ENCODE measurements at places on chromosomes 2 and 18.

DNA sequence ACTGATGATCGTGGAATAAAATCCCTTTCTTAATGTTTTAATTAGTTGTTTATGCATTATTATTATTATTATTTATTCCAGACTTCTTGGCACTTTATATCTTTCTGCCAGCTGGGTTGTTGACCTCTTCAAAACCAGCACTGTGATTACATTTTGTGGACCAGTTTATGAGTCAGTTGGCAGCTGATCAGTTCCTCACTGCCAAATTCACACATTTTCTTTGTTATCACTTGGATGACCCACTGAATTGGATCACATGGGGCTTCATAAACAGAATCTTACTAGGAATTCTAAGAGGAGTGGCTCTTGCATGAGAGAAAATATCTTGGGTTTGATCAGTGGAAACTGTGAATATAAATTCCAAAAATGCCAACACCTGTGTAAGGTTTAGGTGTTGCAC, 321.8 kb upstream of the SPRED2 start:
- no peak for DNase-seq

GRCh38 chr2:447902-448665, 160.2 kb upstream of the ALKAL2 start:
- no peak for DNase-seq

DNA sequence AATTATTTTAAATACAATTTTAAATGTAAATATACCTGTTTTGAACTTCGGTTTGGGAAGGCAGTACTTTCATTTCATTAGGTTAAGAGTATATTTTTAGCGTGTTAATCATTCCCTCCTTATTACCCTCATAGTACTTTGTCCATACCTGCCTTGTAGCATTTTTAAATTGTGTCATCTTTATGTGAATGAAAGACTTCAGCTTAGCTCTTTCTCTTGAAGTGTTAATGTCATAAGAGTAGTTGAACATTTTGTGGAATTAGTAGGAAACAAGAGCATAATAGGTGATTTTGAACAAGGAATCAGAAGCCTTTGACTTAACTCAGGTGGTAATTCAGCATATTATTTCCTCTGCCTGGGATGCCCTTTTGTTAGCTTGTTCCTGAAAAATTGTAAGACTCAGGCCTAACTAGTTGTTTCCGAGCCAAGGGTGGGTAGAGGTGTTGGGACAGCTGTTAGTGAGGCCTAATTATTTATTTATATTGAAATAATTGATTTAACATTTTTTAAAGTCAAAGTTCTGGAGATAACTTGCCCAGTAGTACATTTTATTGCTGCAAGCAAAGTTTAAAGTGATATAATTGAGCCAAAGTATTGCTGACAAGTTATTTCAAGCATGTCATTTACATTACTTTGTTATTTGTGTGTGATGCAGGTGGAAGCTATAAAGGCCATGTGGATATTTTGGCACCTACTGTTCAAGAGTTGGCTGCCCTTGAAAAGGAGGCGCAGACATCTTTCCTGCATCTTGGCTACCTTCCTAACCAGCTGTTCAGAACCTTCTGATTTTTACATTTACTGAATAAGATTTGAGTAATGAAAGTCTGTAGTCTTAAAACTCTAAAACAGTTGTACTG, 38.7 kb downstream of the DDX1 start:
- no peak for DNase-seq

- no peak for DNase-seq
Measured at GRCh38 chr18:9712130-9712577, 4.1 kb downstream of the RAB31 start.

GRCh38 chr2:11828933-11829323, 82.5 kb downstream of the LPIN1 start:
- DNase-seq: no peak

DNA sequence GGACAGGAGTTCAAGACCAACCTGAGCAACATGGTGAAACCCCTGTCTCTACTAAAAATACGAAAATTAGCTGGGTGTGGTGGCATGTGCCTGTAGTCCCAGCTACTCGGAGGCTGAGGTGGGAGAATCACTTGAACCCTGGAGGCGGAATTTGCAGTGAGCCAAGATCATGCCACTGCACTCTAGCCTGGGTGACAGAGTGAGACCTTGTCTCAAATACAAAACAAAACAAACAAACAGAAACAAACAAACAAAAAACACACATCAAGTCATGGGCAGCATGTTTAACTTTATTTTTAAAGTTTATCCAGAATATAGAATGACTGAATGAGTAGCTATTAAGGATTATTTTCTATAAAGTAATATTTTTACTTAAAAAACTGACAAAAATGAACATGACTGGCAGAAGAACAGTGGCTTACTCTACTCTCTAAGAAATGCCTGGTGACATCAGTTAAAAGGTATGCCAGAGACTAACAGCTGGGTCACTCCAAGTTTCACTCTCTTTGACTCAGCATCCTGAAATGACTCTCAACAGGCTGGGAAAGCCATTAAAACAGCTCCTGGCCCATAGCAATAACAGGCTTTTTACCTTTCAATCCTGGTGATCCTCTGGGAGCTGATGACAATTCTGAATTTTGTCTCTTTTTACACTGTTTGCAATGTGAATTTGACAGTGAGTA, 281.6 kb upstream of the STON1 start:
- no peak for DNase-seq

DNA sequence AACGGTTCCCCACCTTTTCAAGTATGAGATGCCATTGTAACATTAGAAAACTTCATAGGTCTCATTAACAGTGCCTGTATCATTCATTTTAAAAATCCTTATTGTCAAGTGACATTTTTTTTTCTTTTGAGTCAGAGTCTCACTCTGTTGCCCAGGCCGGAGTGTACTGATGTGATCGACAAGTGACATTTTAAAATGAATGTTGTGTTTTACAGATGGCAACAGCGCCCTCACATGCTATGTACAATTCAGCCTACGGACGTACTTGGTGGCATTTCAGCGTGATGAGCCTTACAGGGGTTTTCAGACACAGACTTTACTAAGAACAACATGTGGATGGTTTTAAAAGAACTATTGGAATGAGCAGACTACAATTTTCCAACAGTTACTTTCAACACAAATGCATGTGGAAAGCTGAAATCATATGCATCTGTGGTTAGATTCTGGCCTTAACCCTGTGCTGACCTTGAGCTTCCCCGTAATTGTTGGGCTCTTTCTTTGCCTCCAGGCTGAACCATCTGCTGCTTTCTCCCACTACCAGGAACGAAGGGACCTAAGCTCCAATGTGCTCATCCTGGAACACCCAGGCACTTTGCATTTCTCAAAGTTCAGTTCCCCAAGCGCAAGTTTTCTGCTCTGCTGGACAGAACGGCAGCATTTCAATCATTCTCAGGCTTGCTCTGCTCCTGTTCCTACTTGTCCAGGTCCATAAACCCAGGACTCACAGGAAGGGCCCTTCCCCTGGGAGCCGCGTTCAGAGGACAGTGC, 119.9 kb upstream of the NDUFV2 start:
- no peak for DNase-seq

DNA sequence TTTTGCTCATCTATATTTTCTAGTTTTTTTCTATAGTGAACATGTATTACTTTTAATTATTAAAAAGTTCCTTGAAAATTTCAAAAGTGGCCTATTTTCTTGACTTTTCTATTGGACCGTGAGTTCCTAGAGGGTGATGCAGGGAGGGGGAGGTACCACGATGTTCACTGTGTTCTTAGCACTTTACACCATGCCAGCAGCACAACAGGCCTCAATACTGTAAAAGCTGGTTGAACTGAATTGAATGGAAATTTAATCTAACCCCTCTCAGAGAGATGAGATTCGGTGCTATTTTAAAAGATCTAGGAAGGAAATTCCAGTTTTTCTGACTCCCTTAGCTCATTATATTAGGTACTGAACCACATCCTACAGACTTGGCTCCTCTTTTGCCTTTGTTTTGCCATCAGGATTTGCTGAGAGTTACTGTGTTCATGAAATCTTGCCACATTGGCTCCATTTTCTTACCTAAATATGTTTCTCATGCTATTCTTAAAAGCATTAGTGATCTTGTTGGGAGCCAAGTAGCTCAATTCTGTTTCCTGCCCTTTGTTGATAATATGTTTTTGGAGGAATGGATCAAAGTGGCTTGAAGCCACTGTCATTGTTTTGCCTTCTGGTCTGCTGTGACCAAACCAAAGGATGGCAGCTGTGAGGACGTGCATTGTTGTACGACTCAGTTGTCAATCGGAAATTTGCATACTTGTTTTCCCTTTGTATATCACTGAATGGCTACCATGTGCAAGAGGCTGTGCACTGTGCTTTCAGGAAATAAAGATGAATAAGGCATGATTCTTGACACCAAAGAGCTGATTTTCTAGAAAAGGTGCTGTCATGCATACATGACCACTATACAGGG, 25.3 kb downstream of the MYO1B start:
- no peak for DNase-seq

- DNase-seq: no peak
Measured at GRCh38 chr18:50586710-50587109, 26.8 kb downstream of the MAPK4 start.

DNA sequence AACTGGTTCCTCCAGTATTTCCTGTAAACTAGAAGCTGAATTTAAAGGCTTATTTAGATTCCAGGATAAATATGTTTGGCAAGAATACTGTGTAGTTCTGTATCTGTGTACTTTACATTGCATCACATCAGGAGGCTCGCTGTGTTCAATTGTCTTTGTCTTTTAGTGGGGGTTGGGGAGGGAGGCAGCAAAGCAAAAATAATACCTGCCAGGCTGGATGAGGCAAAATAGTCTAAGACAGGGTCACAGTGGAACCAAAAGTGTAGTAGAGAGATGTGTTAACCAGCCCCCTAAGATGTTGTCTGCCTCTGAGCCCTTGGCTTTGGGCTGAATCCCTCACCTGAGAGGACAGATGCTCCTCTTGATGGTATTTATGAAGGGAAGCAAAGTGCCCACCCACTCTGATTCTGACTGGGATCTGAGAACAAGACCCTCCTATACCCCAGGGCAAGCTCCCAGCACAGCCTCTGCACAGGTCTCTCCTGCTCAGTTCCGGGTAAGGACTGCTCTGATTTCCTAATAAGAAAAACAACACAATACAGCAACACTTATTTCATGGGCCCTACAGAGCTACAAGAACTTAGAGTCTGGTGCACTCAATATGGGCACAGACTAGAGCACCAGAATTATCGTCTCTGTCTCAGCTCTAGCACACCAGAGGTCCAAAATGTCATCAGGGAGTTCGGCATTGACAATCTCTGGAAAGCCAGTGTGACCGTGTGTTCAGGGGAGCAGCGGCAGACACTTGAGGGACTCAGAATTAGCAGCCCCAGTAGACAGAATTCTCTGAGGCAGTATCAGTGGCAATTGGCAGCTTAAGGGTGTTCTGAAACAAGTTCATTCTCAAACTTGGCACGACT, 7.2 kb upstream of the AFTPH start:
- no peak for DNase-seq

- no peak for DNase-seq
Measured at GRCh38 chr2:226683196-226683595, 116.4 kb downstream of the IRS1 start.
